ENCODE measurements at places on chromosomes 2 and 18.

- peak; percentile 31 for DNase-seq
Observed at GRCh38 chr2:7203056-7203467, 285.9 kb downstream of the RNF144A start.

GRCh38 chr2:196956069-196956468 is 29.6 kb upstream of the PGAP1 start:
- DNase-seq, result no peak

GRCh38 chr2:69300650-69301049 is 86.4 kb downstream of the GFPT1 start:
- DNase-seq, result no peak

DNA sequence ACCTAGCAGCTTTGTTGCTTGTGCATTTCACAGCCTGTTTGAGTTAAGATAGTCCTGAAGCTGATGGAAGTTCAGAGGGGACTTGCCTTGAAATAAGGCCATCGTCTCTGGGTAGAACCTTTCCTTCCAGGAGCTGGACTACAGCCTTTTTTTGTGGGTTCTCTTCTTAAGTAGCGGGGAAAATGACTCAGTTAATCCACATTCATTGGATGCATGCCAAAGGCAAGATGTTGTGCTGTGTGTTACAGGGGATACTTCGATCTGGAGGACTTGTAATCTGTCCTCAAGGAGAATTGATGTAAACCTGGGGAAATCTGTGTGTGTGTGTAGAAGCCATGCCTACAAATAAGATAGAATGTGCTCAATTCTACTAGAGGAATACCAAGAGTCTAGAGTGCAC is 46.8 kb downstream of the RPIA start:
- no peak for DNase-seq

- DNase-seq, result no peak
Observed at GRCh38 chr2:137938204-137938603, 26.1 kb upstream of the HNMT start.

DNA sequence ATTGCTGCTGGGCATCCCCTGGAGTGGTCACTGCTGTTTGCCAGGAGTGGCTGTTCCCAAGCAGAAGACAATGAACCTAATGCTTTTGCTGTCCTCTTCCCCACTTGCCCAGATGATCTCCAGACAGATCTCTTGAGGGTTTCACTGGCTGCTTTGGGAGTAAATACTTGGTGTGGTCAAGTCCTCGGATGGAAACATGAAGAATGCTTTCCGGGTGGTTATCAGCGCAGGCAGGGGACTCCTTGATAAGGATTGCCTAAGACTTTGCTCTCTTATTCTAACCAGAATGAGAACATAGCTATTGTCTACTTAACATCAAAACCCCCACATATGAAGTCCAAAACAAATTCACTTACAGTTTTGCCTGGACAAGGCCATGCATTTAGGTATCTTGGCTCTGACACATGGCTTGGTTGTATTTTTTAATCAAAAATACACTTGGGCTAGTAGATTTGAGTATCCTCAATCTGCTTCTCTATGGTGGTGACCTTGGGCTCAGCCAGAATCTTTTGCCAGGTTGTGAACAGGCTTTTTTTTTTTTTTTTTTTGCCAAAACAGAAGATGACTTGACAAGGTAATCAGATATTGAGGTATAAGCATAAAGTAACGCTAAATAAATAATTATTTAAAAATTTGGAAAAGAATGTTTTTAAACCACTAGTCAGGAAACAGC is 34.8 kb upstream of the MYO3B start:
- DNase-seq, result no peak

DNA sequence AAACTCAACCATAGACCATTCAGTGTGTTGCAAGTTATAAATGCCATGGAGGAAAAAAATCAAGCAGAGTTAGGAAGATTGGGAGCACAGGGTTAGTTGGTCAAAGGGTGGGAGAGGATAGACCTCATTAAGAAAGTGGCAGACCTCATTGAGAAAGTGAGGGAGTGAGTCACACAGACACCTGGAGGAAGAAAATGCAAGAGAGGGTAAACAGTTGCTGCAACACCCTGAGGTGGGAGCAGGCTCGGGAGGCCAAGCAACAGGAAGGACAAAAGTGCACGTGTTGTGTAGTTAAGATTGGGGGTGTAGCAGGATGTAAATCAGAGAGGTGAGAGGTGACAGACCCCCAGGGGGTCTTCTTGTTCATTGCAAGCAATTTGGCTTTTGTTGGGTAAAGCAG is 6.4 kb downstream of the IL1RL1 start:
- DNase-seq, result no peak

GRCh38 chr2:169119123-169119760 is 49.9 kb downstream of the DHRS9 start:
- DNase-seq, result no peak

- no peak for DNase-seq
Observed at GRCh38 chr2:30454571-30454970, 7.5 kb downstream of the LCLAT1 start.

DNA sequence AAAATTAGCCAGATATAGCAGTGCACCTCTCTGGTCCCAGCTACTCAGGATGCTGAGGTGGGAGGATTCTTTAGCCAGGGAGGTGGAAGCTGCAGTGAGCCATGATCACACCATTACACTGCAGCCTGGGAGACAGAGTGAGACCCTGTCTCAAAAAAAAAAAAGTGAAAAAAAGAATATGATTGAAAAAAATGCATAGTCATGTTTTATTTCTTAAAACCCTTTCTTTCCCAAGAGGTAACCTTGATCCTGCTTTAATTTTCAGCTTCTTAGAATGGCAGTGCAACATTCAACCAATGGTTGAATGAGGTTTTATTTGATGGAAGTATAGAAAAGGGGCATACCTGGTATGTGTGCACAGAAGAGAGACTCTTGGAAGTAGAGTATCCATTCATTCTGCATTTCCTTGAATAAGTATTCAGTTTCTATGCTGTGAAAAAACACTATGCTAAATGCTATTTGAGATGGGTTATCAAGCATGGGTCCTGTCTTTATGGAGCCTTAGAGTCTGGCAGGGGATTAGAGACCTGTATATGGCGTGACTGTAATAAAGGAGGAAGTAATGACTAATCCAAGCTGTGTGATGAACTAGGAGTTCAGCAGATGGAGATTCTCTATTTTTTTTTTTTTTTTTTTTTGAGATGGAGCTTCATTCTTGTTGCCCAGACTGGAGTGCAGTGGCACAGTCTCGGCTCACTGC is 146.3 kb downstream of the WDSUB1 start:
- no peak for DNase-seq

DNA sequence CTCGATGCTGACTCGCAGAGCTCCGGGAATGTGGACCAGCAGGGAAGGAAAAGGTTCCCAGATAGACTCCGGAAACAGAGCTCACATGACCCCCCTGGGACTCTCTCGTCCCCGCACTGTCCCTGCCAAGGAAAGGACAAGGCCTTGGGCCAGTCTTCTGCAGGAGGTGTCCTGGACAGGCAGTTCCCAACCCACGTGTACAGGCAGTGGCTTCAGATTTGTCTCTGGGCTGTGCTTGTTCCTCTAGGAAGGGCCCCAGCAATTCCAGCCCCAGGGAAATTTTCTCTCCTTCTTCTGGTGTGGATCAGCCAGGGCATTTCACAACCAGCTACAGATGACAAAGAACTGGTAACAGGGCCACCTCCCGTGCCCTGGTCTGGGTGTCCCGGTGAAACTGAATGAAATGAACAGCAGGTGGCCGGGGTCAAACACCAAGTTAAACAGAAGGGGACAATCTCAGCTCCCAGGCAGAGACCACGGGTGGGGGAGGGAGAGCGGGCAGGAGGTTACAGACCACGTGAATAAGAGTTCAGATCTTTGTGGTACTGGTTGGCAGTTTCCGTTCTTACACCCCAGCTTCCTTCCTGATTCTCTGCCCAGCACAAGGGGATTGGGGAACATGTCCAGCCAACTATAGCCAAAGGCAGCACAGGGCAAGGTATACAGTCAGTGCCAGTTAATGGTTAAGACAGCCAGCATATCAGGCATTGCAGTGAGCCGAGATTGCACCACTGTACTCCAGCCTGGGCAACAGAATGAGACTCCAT is 52.2 kb upstream of the CAB39 start:
- no peak for DNase-seq

DNA sequence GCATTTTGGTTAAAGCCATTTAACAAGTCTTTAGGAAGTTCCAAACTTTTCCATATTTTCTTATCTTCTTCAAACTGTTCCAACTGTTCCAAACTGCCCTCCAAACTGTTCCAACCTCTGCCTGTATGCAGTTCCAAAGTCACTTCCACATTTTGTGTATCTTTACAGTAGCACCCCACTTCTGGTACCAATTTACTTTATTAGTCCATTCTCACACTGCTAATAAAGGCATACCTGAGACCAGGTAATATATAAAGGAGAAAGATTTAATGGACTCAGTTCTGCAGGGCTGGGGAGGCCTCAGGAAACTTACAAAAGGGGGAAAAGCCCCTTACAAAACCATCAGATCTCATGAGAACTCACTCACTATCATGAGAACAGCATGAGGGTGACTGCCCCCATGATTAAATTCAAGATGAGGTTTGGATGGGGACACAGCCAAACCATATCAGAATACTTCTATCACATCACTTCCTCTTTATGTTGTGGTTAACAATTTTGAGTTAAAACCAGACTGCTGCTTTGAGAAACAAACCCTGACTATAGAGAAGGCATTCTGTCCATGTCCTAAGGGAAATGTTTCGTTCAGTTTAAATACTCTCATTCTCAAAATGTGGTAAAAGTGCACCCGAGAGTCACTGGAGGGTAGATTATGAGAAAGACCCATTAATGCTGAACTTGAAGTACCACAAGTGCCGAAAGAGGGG is 11.0 kb downstream of the IL18R1 start:
- no peak for DNase-seq

- no peak for DNase-seq
Observed at GRCh38 chr2:128306081-128306930, 12.4 kb downstream of the HS6ST1 start.

- no peak for DNase-seq
Observed at GRCh38 chr2:226357816-226358215, 441.8 kb downstream of the IRS1 start.

GRCh38 chr18:25825979-25826776 is 264.2 kb downstream of the SS18 start:
- no peak for DNase-seq

DNA sequence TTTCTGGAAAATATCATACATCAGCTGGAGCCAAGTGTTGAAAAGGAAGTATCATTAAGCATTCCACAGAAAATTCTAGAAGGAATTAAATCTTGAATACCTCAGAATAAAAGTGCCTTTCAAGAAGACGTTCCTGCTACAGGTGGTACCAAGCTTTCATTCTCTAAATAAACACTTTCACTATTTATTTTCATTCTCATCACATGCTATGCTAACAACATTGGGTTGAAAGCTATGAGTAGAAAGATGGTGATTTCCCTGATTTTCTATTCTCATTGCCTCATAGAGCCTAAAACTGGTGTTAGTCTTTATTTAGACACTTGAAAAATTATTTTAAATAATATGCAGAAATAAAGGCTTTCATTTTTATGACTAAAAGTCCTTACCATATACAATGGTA is 324.7 kb downstream of the LRP1B start:
- DNase-seq, result no peak

- no peak for DNase-seq
Observed at GRCh38 chr18:35804377-35804776, 168.1 kb upstream of the RMP24 start.
